ENCODE measurements at places on chromosomes 11 and 22.

- DNase-seq: no peak
Measured at GRCh38 chr11:66600631-66601233, 7.7 kb downstream of the CCS start.

GRCh38 chr22:50140615-50141014, 29.9 kb upstream of the PANX2 start:
- no peak for DNase-seq

DNA sequence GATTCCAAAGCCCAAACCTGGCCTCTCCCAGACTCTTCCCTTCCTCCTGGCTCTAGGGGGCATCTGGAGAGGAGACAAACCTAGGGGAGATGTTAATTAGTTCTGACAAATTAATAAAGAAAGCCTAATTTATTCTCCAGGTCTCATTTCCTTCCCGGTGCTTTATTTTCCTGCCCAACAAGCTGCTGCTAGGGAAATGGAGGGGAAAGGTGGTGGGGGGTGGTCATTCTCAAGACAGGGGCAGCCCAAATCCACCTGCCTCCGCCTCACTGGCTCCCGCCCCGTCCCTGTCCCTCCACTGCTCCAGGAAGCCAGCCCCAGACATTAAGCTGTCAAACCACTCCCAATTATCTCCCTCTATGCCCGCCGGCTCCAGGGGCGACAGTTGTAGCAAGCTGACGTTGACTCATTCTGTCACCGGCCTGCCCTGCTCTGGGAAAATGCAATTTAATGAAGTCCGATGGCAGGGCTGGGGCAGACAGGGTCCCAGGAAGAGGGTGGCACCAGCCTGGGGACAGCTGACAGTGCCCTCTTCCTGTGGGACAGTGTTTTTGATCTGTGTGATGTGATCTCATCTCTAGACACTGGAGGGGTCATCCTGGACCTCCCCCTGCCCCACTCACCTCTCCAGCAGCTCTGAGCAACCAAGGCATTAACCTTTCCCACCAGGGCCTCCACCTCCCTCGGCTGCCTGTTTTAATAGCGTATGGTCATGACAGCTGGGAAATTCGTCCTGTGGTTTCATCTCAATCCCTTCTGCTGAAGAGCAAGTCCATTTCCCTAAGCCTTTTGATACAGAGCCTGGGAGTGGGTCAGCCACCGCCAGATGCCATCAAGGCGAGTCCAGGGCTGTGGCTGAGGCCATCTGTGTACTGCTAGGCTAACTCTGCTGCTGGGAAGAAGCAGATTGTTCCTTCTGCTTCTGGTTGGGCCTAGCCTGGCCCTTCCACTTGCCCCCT, 27.1 kb downstream of the NECTIN1 start:
- no peak for DNase-seq

DNA sequence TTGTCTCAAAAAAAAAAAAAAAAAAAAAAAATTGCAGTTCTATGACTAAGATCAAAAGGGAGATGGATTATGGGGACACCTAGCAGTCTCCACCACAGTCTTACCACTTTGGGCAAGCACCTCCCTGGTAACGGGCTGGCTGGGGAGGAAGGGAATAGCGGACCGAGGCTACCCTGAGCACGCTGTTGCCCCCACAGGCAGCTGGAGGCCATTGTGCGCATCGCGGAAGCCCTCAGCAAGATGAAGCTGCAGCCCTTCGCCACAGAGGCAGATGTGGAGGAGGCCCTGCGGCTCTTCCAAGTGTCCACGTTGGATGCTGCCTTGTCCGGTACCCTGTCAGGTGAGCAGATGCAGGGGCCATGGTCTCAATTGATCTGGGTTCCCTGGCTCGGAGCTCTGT, 21.2 kb downstream of the MCM5 start:
- no peak for DNase-seq

DNA sequence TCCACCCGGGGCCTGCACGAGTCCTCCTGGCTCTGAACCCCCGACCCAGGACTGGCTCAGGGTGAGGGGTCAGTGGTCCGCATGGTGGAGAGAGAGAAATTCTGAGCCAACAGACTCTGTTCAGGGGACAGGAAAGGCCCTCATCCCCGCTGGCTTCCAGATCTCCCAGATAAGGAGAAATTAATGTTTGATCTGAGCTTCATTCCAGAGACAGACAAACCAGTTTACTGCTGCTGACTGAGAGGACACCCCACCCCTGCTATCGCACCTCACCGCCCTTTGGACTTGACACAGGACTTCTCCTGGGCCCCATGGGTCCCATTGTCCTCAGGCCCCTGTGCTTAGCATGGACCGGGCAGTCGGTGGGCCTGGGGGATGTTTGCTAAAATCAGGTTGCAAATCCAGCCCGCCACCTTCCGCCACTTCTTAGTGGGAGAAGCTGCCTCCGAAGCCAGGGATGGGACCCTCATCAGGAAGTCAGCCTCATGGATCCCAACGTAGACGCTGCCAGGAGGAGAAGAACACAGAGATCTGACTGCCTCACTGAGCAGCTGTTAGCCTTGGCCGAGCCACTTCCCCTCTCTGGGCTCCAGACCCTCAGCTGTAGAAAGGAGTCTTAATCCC, 11.2 kb upstream of the UPK3A start:
- no peak for DNase-seq

DNA sequence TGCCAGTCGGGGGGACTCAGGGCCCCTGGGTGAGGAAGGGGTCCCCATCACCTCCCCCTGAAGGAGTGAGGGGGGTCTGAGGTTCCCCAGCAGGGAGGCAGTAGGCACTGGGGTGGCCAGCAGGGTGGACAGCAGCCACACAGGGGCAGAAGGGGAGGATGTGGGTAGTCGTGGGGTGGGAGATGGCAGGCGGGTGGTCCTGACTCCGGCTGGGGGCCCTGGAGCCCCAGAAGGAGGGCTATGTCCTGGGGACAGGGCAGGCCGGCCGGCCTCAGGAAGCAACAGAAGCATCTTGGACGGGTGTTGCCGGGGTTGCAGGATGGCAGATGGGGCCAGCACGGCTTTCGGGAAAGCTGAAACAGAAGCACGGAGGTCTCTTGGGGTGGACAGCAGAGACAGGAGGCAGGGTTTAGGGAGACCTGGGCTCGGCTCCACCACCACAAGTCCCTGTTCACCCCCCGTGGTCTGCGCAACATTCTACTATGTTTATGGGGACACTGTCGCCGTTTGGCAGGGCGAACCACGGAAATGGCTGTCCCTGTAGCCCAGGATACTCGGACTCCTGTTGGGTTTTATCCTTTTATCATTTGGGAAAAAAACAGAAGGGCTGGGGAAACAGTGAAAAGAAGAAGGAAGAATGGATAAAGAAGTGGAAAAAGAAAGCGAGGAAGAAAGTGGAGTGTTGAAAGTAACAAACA, 14.1 kb downstream of the VWCE start:
- no peak for DNase-seq

DNA sequence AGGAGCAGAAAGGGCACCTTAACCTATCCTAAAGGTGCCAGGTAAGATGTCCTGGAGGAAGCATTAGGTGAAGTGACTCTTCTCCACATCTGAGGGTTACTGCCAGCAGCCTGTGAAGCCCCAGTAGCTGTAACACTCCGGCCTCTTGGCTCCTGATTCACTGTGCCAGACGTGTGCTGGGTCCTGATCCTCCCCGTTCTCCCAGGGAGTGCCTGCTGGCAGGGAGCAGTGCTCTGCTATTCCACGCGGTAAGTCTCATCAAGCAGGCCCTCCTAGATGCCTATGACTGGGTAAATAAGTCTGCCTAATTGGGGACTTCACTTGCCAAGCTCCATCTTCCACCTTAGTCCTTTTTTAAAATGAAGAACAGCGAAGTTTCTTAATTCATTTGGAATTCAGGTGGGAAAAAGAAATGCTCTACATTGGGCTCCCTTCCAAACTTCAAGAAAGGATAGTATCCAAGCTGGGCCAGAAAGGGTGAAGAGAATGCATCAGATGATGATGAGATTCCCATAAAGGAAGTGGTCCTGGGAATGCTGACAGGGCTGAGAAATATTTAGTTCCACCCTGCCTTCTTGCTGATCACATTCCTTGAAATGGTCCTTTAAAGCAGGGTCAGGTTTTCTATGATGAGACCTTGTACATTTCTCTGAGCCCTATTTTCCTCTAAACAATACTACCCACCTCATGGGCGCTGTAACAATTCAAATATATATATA, 188.0 kb downstream of the MAML2 start:
- no peak for DNase-seq

DNA sequence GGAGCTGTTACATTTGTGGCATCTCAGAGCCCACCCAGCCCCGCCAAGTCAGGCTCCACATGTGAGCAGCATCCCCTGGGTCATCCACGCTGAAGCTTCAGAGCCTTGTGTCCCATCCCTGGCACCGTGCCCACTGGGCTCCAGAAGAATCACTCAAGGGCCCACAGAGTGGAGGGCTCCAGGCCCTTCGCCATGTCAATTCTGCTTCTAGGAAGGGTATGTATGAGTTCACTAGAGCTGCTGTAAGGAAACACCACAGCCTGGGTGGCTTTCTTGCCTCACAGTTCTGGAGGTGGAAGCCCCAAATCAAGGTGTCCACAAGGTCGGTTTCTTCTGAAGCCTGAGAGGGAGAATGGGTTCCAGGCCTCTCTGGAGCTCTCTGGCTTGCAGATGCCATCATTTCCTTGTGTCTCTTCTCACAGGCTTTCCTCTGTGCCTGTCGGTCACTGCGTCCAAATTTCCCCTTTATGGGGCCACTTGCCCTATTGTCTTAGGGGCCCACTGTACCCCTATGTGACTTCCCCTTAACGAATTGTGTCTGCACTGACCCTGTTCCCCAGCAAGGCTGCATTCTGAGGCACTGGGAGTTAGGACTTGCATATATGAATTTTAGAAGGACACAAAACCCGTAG, 1476.0 kb downstream of the TBC1D22A start:
- no peak for DNase-seq

GRCh38 chr22:45302751-45303150, 7.0 kb upstream of the FAM118A start:
- DNase-seq: no peak

- DNase-seq: no peak
Measured at GRCh38 chr22:29979777-29980321, 96.9 kb downstream of the MTMR3 start.

GRCh38 chr22:49554296-49554625, 273.4 kb downstream of the BRD1 start:
- no peak for DNase-seq

DNA sequence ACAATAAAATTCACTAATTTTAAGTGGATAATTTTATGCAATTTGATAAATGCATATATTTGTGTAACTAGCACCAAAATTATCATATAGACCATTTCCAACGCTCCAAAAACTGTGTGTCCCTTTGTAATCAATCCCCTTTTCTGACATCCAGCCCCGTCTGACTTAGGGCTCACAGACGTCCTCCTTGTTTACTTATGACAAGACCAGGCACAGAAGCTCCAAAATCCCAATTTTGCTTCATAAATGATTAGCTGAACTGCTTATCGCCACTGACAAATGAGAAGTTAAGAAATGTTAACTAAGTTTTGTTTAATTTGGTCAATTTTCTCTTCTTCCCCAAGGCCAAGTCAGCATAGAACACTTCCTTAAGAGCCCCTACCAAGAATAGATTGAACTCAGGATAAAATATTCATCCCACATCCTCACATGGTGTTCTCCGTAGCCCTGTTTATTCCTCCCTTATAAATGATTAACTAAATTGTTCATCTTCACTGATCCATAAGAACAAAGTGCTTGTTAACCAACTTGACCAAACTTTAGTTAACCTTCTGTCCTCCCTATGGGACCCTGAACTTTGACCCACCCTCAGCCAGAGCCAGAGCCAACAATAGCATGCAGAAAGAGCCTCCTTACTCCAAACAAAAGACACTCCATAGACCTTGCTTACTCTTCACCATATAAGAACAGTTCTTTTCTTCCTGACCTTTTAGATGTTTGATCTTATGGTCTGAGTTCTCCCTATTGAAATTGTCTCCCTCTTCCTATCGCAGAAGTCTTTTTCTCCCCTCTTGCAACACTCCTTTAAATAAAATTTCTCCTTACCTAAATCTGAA, 30.8 kb upstream of the GLYAT start:
- no peak for DNase-seq

DNA sequence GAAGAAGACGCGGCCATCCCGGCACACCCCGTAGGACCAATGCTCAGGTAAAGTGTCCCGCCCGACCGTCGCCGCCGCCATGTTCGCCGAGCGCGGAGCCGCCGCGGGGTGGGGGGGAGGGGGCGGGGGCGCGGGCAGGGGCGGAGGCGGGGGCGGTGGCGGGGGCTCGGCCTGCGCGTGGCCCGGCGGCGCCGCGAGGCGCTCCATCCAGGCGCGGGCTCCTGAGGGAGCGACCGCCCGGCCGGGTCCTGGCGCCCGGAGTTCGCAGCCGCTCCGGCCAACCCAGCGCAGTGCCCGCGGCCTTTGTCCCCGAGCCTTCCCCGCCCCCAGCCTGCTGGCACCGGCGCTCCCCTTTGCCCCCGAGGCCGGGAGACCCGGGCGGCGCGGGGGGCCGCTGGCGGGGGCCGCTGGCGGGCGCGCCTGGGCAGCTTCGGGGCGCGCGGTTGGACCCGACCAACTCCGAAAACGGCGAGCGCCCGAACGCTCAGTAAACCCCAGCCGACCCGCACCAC, at the start of gene PLEKHA7:
Gene PLEKHA7, minus strand, starts transcription at position 94 of the 512 bp plus-strand sequence. Its CDS starts 13 bp downstream, at position 81.
- no peak for DNase-seq

DNA sequence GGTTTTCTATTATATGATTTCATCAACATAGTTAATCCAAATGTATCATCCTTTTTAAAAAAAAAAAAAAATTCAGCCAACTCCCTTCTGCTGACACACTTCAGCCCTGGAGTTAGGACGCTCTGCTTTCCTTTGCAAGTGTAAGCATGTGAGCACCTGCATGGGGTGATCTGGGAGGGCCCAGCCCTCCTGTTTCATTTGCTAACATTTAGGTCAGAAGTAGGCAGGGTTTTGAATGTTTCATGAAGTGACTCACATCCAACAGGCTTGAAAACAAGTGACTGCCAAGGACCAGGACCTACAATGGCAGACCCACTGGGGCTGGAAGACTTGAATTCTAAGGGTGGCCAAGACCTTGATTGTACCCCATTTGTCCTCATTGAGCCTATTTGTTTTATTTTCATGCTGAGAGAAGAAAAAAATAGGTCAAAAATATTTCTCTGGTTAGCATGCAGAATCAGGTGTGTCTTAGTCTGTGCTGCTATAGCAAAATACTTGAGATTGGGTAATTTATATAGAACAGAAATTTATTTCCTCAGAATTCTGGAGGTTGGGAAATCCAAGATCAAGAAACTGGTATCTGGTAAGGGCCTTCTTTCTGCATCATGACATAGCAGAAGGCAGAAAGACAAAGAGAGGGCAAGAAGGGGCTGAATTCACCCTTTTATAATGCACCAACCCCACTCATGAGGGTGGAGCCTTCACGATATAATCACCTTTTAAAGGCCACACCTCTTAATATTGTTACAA, 137.6 kb downstream of the CD44 start:
- DNase-seq: no peak

DNA sequence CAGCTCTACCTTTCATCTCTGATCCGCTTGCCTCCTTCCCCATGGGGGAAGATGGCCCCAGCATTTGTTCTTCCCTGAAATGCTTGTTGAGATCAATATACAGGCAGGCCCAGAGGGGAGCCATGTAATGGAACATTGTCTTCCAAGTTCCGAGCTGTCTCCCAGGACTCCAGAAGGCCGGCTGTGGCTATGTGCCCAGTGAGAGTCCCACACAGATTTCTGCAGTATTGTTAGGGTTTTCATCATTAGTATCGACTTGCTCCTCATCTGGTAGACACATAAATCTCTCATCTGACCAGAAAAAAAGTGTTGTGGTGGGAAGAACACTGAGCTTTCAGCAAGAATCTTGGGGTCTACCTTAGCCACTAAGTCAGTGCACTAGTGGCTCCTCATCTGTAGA, 163.4 kb downstream of the TRIM29 start:
- DNase-seq: no peak

- peak; percentile 4 for DNase-seq
Measured at GRCh38 chr22:27918341-27919221, 475 bp downstream of the PITPNB start.
